ENCODE measurements at places on chromosomes 2 and 18.

GRCh38 chr2:203972066-203972465 is 35.5 kb downstream of the ICOS start:
- no peak for DNase-seq

- peak; percentile 68 for DNase-seq
Measured at GRCh38 chr2:105114551-105114950, 76.7 kb downstream of the MRPS9 start.

- peak; percentile 97 for DNase-seq
Measured at GRCh38 chr18:48992791-48993555, 42.2 kb upstream of the SMAD7 start.

DNA sequence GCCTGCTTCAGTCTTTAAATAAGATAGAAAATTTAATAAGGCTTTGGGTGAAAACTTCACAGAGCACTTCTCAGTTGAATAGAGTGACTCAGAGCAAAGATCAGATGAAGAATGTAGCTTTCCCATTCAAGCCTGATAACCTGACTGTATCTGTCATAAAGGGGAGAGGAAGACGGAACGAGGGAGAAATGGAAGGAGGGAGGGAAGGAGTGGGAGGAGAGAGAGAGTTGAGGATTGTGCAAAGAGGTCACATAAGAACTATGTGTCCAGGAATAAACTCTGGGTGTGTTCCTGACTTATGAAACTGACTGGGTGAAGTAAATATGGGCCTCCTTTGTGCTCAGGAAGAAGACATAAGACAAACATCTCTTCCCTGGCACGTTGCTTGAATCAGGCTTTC is 385.5 kb downstream of the LPIN1 start:
- no peak for DNase-seq

GRCh38 chr2:159555651-159556392 is 60.5 kb downstream of the BAZ2B start:
- DNase-seq = no peak

DNA sequence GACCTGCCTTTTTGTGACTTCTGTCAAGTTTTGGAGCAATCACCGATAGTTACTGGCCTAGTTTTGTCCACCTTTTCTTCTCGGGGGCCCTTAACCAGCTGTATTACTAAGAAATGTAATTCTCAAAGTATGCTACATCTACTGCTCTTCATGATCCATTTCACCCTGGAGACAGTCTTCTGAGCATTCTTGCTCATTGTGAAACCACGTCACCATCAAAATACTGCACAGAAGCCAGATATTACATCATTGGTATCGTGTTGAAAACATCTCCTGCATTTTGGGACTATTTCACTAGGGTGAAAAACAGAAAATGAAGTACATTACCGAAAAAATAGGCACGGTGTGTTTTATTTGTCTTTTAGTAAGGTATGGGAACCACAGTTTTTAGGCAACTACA is 11.7 kb downstream of the LYPD6B start:
- DNase-seq = no peak

DNA sequence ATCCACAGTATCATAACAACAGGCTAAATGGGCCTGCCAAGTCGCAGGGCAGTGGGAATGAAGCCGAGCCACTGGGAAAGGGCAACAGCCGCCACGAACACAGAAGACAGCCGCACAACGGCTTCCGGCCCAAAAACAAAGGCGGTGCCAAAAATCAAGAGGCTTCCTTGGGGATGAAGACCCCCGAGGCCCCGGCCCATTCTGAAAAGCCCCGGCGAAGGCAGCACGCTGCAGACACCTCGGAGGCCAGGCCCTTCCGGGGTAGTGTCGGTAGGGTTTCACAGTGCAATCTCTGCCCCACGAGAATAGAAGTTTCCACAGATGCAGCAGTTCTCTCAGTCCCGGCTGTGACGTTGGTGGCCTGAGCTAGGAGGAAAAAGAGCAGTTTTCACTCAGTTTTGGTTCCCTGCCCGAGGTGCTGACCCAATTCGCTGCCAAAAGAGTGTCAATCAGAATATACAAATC is 32.2 kb downstream of the KCTD18 start:
- no peak for DNase-seq

- DNase-seq = no peak
Measured at GRCh38 chr2:151756820-151757219, 22.5 kb upstream of the NEB start.

- DNase-seq = no peak
Measured at GRCh38 chr18:23757437-23757733, 68.1 kb downstream of the LAMA3 start.

DNA sequence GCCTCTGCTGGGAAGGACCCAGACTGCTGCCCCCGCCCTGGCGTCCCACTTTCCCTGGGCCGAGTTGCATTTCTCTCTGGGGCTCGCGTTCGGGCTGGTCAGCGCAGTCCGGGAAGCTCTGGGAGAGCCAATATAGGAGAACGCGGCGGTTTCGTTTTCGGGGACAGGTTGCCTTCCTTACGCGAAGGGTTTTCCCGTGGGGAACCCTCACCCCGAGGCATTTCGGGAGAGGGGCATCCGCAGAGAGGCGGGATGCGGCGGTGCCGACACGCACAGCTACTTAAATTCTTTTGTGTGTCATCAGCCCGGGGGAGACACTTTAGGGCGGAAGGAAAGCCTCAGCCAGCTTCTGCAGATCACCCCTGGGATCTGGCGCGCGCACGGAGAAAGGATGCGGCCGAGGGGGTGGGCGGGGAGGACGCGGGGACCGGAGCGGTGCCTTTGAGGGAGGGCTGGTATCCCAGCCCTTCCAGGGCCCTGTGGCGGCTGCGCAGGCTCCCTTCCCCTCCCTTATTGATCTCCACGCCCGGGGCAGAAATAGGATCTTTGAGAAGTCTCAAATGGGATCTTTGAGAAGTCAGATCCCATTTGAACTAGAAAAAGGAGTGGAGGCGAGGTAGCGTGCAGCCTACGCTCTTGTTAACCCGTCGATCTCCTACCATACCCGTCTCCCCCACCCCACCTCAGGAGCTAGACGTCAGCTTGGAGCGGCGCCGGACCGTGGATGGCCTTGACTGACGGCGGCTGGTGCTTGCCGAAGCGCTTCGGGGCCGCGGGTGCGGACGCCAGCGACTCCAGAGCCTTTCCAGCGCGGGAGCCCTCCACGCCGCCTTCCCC is 1.2 kb downstream of the GATA6 start:
- DNase-seq = peak; percentile 9

DNA sequence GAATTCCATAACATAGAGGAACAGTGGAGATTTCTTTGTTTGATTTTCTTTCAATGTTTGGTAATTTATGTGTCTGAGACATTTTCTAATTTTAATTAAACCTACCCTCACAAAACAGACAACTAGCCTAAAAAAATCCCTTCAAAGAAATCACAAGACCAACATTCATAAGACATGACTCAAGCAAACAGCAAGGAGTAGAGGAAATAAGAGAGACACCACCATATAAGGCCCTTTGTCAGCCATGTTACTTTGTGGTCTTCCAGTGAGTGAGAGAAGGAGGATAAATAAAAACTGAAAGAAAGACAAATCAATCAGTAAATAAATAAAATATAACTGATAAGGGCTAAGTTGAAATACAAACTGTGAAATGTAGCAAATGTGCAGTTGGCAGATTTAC is 830.8 kb upstream of the SLC39A10 start:
- DNase-seq = no peak

DNA sequence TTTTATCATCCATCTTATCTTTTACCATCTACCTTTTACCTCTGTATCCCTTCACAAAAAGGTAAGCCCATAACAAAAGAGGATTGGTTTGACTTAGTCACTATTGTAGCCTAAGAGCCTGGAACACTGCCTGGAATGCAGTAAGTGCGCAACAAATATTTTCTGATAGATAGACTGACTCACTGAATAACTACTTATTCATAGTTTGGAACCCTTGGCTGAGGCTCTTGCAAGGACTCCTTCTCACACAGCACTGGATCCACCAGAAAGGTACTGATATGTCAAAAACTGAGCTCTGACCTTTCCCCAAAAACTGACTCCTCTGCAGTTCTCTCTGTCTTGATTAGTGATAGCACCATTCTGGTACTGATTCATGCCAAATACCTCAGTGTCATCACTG is 426.7 kb downstream of the SETBP1 start:
- no peak for DNase-seq

- no peak for DNase-seq
Measured at GRCh38 chr2:237393523-237393922, 20.4 kb downstream of the COL6A3 start.

DNA sequence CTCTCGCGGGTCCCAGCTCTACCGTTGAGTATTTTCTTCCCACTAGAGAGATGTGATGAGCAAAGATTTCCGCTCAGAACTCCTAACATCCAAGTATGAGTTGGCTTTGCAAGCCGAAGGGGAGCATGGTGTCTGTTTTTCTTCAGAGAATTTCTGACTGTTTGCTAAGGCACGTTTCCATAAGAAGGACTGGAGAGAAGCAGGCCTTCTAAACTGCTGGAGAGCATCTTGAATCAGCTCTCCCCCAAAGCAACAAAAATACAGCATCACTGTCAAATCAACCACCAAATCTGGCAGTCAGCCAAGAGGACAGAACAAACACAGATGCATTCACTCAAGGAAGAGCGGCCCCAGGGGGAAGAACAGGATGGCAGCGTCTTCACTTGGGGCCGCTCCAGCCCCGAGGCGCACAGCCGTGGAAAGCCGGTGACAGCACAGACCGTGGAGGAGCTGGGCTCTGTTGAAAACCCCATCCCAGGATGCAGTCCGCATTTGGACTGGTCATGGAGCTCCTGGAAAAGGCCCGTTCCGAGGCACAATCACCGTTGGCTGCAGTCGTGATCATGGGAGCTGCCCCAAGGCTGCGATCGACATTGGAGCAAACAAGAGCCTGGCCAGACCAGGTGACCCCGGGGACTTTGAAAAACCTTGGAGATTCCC is 101.4 kb downstream of the NFATC1 start:
- DNase-seq = no peak

- no peak for DNase-seq
Measured at GRCh38 chr2:132415256-132415914, 1.2 kb upstream of the GPR39 start.

GRCh38 chr2:6914828-6915227 is 2.4 kb upstream of the RNF144A start:
- no peak for DNase-seq

DNA sequence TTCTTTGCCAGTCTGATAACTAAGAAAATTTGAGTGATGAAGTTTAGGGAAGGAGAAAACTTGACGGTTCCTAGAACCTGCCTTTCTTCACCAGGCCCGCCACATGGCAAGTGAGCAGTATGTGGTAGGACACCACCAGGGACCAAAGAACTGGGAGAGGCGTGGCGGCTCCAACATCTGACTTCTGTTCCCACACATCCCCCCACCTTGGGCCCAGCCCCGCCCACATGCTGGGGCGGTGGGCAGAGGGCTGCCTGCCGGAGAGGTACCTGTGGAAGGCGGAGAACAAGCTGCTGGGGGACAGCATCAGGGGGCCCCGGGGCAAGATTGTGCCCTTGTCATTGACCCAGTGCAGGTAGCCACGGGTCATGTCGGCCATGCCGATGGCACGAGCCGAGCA is 75.0 kb downstream of the EMILIN2 start:
- no peak for DNase-seq

DNA sequence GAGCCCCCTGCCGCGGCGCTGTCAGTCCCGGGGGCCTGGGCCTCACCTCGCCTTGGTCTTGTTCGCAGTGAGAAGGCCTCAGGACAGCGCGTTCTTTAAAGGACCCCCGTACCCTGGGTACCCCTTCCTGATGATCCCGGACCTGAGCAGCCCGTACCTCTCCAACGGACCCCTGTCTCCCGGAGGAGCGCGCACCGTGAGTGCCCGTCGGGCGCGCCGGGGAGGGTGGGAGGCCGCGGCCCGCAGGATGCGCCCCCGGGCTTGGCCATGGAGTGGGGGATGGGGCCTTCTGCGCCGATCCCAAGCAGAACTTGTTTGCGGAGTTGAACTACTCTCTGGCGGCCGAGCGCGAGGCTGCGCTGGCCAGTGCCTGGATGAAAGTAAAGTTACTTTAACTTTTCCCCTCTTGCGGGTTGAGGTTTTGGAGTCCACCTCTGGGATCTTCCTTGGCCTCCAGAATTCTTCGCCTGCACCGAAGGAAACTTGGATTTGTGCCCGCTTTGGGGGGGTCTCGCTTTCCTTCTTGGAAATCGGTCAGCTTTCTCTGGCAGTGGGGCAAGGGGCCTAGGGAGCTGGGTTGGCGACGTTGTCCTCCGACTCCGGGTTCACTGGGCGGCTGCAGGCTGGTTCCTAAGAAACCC is 1.2 kb downstream of the TCF7L1 start:
- no peak for DNase-seq

GRCh38 chr2:105820691-105821090 is 76.0 kb downstream of the NCK2 start:
- DNase-seq = no peak
